Cerebellum (tissue), 4 donors: ENCODE measurements at places on chromosomes 7 and 10. TPM values are rescaled to one million over a fixed set of nuclear protein-coding genes. Genes with fewer than 3 reads are reported as not detected.

Gene HOXA2
- not detected for total RNA-seq

Gene EDRF1
- total RNA-seq: 52.0 TPM

Gene KLF14
- not detected for total RNA-seq

Gene CNPY1
- 19.4 TPM for total RNA-seq

Gene MYL10
- not detected for total RNA-seq

Gene ACTL6B
- total RNA-seq: 58.7 TPM

Gene HABP2
- total RNA-seq: not detected

Gene ASIC3
- 1.6 TPM for total RNA-seq

Gene C10orf95
- not detected for total RNA-seq

Gene MKI67
- total RNA-seq: 13.6 TPM

Gene CTTNBP2
- total RNA-seq: 63.5 TPM

Gene CPN1
- not detected for total RNA-seq

Gene SLC18A3
- total RNA-seq: 3.4 TPM

Gene UTF1
- total RNA-seq: not detected

Gene CALHM3
- not detected for total RNA-seq

Gene PPP1R17
- total RNA-seq: 4.4 TPM

Gene GRID2IP
- 3.5 TPM for total RNA-seq

Gene SPDYE1
- 0.09 TPM for total RNA-seq

Gene RAPGEF5
- total RNA-seq: 65.8 TPM

Gene PCLO
- total RNA-seq: 66.6 TPM

Gene TACR2
- 0.82 TPM for total RNA-seq

Gene NKX2-3
- not detected for total RNA-seq

Gene HOXA7
- not detected for total RNA-seq

Gene GLI3
- 11.6 TPM for total RNA-seq

Gene PAX4
- not detected for total RNA-seq

Gene ARHGAP22
- 7.7 TPM for total RNA-seq

Gene MALRD1
- 2.3 TPM for total RNA-seq

Gene RARRES2
- 4.1 TPM for total RNA-seq

Gene TIMM23
- total RNA-seq: 35.7 TPM
